ENCODE measurements at places on chromosomes 6 and 20.

GRCh38 chr6:151098166-151098565 is 141.6 kb upstream of the AKAP12 start:
- no peak for DNase-seq

- DNase-seq: peak; percentile 16
Observed at GRCh38 chr6:158816803-158817727, 2.1 kb downstream of the EZR start.

DNA sequence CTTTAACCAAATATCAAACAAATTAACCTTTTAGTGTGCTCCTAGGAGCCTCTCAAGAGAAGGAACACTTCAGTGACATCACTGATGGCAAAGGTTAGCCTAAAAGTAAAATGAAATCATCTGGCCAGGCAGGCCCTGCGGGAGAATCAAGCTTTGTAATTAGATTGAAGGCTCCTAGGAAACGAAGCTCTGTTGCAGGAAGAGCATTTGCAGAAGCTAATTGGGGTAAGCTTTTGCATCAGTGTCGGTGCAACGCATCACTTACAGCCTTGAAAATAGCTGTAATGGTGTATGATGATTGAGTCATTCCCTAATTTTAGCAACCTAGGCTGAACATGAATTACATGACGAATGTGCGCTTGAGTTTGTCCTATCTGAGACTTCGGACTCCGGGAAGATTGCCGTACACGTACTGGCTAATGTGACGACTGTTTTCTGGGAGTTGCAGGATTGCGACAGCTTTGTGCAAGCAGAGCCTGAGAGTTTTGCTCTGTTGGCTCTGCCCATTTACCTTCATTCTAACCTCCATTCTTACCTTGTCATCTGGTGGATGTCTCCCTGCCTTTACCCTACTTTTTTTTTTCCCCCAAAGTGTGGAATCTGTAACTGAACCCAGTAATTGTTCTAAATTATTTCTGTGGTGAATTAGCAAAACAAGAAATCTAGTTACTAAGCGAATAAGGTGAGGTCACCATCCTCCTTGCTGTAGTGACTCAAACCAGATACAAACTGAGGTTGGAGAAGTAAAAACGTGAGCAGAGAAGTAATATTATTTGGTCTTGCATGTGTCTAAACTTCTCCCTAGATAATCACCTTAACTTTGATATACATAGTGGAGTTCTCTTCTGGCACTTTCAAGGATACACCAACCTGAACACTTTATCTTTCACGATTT is 675.9 kb upstream of the CITED2 start:
- DNase-seq: no peak

- no peak for DNase-seq
Observed at GRCh38 chr6:128767150-128767549, 115.8 kb upstream of the LAMA2 start.

DNA sequence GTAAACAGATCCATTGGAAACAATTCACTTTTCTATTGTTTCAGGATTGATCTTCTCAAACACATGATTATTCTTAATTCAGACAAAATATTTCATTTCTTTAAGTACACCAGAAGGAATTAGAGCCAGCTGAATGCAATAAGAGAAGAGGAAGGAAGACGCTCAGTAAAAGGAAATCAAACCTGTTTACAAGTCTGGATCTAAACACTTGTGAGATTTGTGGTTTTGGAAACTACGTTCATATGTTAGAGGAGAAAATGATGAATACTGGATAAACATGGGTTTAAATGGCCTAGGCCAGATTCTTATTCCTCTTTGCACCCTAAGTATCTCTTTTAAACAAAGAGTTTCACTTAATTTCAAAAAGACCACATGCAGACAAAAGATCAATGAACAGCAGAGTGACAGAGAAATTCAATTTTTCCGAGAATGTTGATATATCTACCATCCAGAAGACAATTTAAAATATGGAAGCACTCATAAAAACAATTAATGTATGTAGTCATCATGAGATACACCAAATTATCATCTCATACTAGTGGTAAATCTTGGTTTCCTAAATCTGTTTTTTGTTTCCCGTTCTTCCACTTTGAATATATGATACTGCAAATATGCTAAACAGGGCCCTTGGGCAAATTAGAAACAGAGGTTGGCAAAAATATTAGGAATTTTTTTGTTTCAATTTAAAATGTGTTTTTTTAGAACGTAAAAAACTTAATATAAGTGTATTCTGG is 703.5 kb upstream of the CITED2 start:
- no peak for DNase-seq
